CD4-positive, alpha-beta T cell treated with Interleukin-15 for 1 hour (primary cell): ENCODE measurements at places on chromosomes 13 and 19.

DNA sequence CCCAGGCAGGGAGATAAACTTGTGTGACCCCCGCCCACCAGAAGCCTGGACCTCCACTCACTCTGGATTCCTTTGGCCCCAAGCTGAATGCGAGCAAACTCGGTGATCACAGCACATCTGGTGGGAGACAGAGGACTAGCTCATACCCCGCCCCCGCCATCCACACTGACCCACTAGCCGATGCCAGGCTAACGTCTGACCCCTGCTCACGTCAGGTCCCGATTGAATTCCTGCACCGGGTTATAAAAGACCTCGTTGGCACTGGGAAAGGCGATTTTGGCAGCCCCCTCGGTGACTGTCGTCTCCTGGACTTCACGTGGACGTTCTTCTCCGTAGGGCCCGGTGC is 631 bp downstream of the TRMT1 start:
- no peak for DNase-seq

- DNase-seq, result no peak
Observed at GRCh38 chr13:89066868-89067466, 1395.8 kb downstream of the SLITRK5 start.

DNA sequence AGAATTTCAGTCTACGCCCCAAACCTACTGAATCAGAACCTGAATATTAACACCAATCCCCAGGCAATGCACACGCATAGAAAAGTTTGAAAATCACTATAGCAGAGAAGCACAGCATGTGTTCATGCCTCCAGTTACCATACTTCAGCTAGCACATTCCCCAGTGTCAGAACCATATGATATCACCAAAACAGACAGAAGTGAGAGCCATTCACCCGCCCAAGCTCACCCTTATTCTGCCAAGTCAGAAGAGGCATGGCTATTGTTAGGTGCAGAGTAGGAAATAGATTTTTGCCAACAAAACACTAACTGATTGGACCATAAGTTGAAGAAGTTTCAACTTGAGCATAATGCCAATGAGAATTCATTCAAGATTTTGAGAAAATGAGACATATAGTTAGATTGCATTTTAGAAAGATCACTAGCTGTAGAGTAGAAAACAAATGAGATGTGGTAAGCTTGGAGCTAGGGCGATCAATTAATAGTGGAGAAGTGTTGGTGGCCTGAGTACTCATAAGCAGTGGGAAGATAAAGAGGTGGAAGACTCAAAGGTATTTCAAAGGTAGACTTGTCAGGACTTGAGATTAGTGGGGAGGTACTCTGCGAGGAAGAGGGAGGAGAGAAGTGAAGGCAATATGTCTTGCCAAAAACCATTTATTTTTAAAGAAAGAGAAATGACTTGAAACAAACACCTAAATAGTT is 492.4 kb downstream of the SUCLA2 start:
- no peak for DNase-seq

GRCh38 chr13:111245576-111246384 is 74.7 kb upstream of the TEX29 start:
- no peak for DNase-seq

GRCh38 chr13:20411638-20412342 is 113.9 kb downstream of the CRYL1 start:
- peak; percentile 54 for DNase-seq

DNA sequence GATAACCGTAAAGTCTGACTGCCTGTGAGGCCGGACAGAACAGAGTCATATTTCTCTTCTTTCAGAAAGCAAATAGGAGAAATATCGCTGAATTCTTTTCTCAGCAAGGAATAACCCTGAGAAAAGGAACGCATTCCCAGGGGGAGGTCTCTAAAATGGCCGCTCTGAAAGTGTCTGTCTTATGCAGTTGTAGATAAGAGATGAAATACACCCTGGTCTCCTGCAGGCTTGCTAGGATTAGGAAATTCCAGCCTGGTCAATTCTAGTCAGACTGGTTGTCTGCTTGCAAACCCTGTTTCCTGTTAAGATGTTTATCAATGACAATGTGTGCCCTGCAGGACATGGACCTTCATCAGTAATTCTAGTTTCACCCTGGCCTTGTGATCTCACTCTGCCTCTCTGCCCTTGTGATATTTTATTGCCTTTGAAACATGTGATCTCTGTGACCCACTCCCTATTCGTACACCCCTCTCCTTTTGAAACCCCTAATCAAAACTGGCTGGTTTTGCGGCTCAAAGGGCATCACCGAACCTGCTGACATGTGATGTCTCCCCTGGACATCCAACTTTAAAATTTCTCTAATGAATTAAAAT is 934.8 kb upstream of the SPRY2 start:
- DNase-seq, result no peak

GRCh38 chr19:33797802-33798671 is 1.4 kb downstream of the KCTD15 start:
- DNase-seq, result no peak

- peak; percentile 27 for DNase-seq
Observed at GRCh38 chr13:102599426-102600012, 2.7 kb downstream of the TPP2 start.

GRCh38 chr19:803099-803561 is 5.9 kb downstream of the PTBP1 start:
- DNase-seq, result no peak

DNA sequence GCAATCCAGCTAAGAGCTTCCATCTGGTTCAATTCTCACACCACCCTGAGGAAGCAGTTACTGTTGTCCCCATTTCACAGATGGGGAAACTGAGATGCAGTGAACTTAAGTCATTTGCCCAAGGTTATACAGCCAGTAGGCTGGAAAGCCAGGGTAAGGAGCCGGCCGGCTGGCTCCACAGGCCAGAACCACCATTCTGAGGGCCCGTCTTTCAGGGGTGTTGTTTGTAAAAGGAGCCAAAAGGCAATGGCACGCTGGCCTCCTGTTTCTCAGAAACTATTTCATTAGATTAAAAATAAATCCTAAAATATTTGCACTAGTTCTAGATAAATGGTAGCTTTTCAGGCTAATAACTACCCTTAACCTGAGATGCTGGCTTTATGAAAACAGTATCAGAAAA is 114.9 kb downstream of the CRYL1 start:
- no peak for DNase-seq

GRCh38 chr13:97834250-97834649 is 119.2 kb upstream of the IPO5 start:
- no peak for DNase-seq

DNA sequence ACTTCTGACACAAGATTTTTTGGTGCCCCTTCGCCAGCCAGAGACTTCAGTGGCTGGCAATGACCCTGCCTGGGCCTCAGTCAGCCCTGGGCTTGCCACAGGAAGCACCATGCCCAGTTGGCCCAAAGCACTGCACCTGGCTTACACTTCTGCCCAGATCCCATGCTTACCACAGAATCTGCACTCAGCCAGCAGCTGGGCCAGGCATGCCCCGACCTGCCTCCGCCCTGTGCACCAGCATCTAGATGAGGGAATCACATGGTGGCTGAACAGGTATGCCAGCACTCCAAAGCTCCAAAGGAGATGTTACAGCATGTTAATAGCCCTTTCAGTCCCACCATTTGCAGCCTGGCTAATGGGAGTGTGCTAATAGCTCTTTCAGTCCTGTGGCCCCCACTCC is 690.9 kb downstream of the SLITRK6 start:
- DNase-seq, result no peak
